Activated T-helper 9 cell treated with anti-CD3 and anti-CD28 coated beads, Interleukin-2, amount 50 U/mL, for 16 hours (primary cell): ENCODE measurements at places on chromosomes 13 and 19.

GRCh38 chr13:113836768-113837559 is 26.9 kb downstream of the GAS6 start:
- DNase-seq, result no peak

DNA sequence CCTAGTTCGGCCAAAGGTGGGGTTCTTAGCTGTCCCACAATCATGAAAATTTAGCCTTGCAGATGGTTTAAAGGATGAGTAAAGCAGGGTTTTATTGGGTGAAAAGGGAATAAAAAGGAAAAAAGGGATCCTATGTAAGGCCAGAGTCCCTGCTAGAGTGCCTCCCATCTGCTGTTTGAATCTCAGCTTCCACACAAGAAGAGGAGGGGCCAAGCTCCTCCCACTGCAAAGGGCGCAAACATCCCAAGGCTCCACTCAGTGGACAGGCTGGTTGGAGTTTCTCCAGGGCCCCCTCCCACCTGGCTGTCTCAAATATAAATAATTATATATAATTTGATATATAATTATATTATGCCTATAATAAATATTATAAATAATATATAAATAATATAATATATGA is 1272.1 kb upstream of the PCDH20 start:
- no peak for DNase-seq

- DNase-seq, result no peak
Observed at GRCh38 chr13:54018485-54018884, 989.9 kb downstream of the OLFM4 start.

DNA sequence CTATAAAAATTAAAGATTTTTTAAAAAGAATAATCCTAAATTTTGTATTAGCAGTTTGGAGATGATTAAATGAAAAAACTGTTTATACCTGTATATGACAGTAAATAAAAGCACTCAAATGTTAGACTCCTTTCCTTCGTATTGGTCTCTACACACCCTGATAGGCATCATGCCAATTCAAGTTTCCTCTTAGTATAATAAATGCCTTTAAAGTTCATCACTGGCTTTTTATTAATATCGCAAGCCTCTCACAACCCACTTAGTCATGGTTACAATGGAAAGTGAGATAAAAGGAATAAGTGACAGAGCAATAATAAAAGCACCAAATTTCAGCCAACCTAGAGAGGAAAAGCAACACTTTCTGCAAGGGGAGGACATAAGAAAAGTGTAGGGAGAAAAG is 102.2 kb downstream of the PIBF1 start:
- DNase-seq, result no peak

DNA sequence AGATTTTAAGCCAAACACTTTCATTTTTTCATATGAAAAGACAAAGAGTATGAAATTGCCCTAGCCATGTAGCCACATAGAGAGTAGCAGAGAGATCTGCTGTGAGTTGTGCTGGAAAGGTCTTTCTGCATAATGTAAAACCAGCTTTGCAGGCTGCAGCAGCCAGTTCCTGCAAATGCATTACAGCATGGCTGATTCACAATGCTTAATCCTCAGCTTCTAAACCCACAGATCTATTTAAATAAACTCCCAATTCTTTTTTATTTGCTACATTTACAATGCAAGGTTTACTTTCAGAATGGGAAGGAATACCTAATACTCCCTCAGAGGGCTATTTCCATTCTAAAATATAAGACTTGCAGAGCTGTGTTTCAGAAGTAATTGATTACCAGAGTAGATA is 185.6 kb upstream of the STARD13 start:
- DNase-seq, result no peak
